ENCODE measurements at places on chromosomes 2 and 18.

GRCh38 chr2:179741317-179741716 is 120.1 kb downstream of the ZNF385B start:
- DNase-seq, result no peak

DNA sequence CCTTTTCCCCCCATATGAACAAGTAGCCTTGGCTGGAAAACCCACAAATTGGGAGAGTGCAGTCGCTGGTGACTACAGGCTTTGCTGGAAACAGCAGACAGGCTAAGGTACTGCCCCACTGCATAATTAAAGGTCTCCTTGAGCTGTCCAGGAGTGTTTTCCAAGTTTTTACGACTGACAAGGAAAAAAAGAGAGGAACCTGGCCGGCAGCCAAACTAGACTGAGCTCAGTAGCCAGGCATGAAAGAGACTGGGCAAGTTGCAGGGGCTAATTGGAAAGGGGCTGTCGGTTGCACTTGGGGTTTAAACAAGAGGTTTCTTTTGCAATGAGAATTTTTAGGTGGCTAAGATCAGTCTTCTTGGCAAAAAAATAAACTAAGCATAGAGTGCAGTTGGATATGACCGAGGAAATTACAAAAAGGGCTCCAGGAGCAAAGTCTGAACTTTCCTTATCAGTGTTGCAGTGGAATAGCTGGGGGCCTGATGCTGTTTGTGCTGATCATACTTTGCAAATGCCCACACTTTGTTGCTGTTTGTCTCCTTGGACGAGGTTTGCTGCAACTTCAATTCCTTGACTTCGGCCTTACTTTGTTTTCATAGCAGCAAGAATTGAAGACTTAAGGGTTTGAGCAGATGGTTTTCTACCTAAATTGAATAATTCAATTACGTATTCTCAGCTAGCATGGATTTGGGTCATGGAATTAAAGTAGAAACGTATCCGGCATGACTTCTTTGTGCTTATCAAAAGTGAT is 2.1 kb downstream of the GULP1 start:
- DNase-seq, result no peak

GRCh38 chr2:70698847-70699246 is 69.2 kb downstream of the ADD2 start:
- DNase-seq, result no peak

DNA sequence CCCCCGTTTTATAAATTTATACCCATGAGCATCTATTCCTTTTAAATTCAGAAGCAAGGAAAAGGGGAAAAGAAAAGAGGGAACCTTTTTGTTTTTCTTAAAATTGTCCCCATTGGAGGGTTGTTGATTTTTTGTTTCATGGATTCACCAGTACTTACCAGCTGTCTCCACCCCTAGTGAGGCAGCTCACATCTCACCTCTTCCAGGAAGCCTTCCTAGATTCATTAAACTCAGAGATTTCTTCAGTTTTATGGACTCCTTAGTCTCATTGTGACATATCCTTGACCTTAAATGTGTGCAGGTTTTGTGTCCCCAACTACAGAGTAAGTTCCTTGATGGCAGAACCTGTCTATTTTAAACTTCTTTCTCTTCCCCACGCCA is 35.9 kb downstream of the EFR3B start:
- DNase-seq, result no peak

- DNase-seq, result no peak
Measured at GRCh38 chr2:215059724-215060123, 78.7 kb downstream of the ABCA12 start.

Measured in stimulated activated CD4-positive, alpha-beta T cell treated with anti-CD3 and anti-CD28 coated beads, Interleukin-15, amount 100 ng/mL, for 48 hours (primary cell).